ENCODE measurements at places on chromosomes 6 and 20.

- DNase-seq: no peak
These were observed 65.8 kb upstream of the LY86 start for GRCh38 chr6:6522709-6523108.

DNA sequence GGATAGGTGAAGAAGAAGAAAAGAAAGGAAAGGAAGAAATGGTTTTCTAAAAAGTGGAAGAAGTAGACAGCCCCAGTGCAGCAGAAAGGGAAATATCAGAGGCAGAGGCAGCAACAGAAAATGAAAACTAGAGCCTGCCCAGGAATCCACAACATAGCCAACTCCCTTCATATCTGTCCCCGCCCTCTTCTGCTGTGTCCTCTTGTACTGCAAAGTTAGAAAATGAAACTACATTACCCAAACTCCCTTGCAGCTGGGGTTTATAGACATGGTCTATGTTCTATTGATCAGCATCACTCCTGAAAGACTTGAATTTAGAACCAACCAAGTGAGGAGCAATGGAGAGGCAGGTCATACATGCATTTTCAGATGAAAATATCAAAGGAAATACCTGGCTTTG lies 200.5 kb upstream of the PHACTR1 start:
- DNase-seq: no peak

DNA sequence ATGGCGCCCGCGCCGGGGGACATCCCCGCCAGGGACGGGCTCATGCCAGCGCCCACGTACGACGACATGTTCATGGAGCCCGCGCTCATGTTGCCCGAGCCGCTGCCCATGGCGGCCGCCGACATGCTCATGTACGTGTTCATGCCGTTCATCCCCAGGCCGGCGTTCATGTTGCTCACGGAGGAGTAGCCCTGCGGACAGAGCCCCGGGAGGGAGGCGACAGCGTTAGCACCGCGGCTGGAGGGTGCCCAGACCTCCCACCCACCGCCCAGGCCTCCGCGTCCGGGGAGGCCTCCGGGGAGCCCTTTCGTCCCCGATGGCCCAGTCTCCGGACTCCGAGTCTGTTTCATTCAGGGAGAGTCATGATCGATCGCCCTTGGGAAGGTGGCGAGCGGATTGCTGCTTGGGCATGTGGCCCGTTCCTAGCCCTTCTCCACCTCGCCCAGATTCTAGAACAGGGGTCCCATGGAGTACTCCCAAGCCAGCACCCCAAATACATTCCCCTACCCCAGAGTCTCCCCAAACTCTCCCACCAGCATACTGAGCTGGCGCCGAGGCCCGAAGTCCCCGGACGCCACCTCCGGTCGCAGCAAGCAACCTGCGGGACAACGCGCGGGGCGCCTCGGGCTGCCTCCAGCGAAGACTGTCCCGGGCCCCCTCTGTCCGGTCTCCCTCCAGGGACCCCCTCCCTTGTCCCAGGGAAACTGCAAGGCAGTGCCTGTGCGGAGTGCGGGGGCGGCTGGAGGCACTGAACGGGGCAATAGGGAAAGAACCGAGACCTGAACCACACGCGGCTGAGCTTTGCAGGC lies 1.2 kb downstream of the FOXA2 start:
- no peak for DNase-seq

GRCh38 chr6:41602864-41603608 lies 35.2 kb upstream of the MDFI start:
- peak; percentile 82 for DNase-seq

DNA sequence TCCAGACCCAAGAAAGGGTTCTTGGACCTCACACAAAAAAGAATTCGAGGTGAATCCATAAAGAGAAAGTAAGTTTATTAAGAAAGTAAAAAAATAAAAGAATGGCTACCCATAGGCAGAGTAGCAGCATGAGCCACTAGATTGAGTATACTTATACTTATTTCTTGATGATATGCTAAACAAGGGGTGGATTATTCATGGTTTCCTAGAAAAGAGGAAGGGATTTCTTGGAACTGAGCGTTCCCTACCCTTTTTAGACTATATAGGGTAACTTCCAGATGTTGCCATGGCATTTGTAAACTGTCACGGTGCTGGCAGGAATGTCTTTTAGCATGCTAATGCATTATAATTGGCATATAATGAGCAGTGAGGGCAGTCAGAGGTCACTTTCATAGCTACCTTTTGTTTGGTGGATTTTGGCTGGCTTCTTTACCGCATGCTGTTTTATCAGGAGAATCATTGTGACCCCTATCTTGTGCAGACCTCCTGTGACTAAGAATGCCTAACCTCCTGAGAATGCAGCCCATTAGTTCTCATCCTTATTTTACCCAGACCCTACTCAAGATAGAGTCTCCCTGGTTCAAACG lies 44.3 kb downstream of the TENT5A start:
- DNase-seq: no peak

- DNase-seq: no peak
These were observed 49.6 kb upstream of the PTPRK start for GRCh38 chr6:128569732-128570679.

GRCh38 chr20:50376888-50377459 lies 133.2 kb upstream of the PTPN1 start:
- DNase-seq: no peak

DNA sequence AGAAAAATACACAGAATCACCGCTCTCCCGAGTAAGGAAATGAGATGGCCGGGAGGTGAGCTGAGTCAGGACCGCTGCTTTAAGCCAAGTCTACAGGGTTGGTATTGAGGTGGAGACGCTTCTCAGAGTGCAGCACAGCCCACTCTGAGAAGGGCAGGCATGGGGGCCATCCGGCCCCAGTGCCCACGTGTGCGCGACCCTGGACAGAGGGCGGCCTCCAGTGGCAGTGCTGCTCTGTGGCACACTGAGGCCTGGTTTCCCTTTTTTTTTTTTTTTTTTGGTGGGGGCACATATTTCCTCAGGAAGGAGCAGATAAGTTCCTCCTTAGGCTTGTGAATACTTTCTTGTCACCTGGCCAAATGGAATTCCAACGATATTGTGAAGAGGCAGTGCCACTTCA lies 88.8 kb downstream of the FOXC1 start:
- DNase-seq: no peak

GRCh38 chr6:120584111-120584760 lies 750.0 kb downstream of the TBC1D32 start:
- no peak for DNase-seq

GRCh38 chr20:57950764-57951485 lies 241.1 kb upstream of the PMEPA1 start:
- DNase-seq: no peak

DNA sequence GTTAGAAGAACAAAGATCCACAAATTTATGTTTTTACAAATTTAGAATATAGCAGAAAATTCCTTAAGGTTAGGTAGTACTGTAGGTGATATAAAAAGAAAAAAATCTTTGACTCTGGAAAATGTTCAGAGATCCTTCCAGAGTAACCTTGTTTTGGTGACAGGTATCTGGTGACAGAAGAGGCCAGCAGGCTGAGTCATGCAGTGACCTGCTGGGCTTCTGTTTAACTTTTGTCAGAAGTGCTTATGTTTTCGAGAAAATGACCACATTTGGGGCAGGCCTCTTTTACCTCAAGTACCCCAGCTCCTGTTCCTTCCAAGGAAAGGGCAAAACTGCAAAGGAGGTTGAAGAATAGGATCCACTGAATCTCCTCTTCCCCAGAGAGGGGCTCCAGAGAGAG lies 10.5 kb upstream of the CLDN20 start:
- no peak for DNase-seq

DNA sequence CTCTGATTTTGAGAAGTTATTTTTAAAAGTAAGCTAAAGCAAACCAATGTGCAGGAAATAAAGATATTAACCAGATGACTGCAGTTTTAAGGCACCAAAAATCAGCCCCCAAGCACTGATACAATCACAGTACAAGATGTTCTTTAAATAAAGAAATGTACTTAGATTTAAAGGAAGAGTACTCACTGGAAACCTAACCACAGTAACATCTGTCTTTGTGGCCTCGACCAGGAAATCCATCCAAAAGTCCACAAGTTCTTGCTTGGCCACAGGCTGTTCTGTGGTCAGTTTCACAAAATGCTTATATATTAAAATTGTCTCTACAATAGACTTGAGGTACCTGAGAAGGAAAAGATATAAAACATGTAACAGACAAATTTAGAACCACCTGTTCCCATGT lies 105.9 kb upstream of the MAP7 start:
- no peak for DNase-seq

DNA sequence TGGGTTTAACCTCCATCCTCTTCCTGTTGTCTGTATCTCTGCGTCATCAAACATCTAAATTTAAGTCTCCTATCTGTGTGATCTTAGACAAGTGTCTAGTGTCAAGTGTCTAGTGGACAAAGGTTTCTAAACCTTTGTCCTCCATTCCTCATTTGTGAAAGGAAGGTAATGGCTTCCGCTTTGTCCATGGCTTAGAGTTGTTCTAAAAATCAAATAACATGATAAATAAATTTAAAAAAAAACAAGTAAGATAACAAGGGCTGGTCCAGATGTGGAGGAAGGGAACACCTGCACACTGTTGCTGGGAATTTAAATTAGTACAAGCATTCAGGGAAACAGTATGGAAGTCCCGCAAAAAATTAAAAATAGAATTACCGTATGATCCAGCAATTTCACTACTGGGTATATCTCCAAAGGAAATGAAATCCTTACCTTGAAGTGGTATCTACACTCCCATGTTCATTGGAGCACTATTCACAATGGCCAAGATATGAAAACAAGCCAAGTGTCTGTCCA lies 17.6 kb upstream of the SERPINB1 start:
- DNase-seq: no peak

DNA sequence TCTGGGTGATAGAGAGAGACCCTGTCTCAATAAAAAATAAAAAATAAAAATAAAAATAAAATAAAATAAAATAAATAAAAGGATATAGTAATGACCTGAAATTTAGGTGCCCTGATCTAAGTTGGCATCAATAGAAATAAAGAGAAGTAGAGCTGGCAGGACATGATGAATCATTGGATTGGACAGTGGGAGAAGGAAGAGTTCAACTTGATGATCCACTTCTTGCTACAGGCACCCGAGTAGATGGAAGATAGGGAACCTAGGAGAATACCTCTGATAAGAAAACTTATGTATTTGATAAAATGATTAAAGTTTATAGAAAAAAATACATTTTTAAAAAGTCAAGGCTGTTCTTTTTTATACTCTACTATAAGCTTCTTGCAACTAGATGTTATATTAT lies 79.0 kb downstream of the ADTRP start:
- DNase-seq: no peak

- DNase-seq: no peak
These were observed 228.2 kb upstream of the SUPT3H start for GRCh38 chr6:45605971-45606370.

DNA sequence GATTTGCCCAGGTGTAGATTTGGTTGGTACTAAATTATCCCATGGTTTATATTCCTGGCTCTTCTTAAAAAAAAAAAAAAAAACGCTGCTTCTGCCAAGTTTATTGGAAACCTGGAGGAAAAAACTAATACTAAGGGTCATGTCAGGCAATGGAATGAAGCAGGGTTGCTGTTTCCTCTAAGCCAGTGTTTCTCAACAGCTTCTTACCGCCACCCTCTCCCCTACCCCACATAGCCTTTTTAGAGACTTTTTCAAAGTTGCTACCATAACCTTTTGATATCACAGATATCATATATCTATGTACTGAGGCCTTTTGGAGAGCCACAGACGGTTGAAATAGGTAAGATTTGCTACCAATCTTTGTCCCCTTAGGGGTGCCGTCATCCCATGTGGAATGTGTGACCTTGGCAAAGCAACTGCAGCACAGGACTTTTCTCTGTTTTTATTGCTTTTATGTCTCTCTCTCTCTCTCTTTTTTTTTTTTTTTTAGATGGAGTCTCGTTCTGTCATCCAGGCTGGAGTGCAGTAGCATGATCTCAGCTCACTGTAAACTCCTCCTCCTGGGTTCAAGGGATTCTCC lies 35.0 kb downstream of the SYTL3 start:
- no peak for DNase-seq

- no peak for DNase-seq
These were observed 32.1 kb downstream of the FNDC1 start for GRCh38 chr6:159201336-159201735.

DNA sequence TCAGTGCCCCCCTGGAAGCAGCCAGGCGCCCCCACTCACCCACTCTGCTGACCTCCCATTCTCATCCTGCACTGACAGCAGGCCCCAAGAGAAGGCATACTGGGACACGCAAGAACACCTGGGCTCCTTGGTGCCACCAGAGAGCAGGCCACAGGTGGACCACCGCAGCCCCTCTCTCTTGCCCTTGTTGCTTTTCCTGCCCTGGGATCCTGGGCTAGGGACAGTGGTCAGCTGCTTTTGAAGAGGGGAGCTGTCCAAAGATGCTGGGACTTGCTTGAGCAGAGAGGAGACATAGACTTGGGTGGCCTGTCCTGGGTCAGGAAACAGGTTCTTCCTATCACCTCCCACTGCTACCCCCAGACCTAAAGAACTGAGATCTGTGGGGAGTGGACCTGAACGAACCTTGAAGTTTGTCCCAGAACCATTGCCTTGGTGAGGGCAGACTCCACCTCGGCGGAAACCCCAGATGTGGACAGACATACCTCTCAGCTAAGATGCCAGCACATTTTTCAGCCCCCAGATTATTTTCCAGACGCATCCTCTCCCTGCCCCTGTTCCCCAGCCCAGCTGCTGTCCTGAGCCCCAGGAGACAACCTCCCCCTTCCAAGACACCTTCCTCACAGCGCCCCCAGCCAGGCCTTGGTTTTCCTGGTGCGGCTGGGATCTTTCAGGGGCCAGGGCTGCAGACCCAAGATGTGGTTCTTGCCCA lies 1.1 kb downstream of the GLP1R start:
- DNase-seq: no peak

- DNase-seq: no peak
These were observed 27.5 kb downstream of the MAN1A1 start for GRCh38 chr6:119322034-119322433.

- DNase-seq: no peak
These were observed 13.0 kb downstream of the SIRPA start for GRCh38 chr20:1908191-1908590.

DNA sequence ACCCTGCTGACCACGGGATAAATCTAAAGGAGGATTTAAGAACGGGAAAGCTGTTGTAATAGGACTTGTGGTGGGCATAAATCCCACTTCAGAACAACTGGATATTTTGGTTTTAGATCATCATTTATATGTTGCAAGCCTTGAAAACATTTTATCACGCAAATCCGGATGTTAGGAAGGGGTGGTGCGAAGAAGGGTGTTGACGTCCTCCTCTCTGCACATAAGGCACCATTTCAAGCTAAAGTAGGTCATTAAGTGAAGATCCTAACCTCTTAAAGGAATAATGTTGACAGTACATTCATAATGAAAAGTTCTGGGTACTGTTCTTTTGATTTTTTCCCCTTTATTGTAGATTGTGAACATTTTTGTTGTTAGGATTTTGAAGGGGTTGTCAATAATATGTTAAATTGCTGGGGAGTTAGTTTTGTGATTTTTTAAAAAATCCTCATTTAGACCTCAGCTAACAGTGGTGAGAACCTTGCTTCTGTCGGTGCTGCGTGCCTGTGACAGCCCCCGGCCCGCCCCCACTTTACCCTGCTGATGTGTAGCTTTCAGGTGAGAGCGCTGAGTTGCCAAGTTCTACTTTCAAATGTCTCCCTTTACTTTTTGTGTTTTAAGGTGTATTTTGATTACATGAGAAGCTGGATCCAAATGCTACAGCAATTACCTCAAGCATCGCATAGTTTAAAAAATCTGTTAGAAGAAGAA lies 88.8 kb downstream of the MAP3K4 start:
- no peak for DNase-seq

GRCh38 chr6:44580901-44581300 lies 193.4 kb downstream of the CDC5L start:
- DNase-seq: no peak

Measured in BE2C (cell line).